Uterus (tissue), 4 donors: ENCODE measurements at places on chromosomes 16 and 17.

DNA sequence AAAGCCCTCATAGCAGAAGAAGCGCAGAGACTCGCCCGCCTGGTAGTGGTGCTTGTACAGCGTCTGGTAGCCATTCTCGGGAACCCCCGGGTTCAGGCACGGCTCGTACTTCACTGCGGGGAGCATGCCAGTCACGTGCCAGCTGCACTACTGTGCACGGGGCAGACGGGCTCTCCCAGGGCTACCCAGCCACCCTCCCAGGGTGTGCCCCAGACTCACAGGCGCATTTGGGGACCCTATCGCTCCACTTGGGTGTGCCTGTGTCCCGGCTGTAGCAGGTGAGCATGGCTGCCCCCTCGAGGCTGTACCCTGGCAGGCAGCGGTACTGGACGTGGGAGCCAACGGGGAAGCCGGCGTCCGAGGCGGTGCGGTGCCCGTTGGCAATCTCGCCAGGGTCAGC is 10.3 kb upstream of the CDIPT start:
- no peak for DNase-seq

DNA sequence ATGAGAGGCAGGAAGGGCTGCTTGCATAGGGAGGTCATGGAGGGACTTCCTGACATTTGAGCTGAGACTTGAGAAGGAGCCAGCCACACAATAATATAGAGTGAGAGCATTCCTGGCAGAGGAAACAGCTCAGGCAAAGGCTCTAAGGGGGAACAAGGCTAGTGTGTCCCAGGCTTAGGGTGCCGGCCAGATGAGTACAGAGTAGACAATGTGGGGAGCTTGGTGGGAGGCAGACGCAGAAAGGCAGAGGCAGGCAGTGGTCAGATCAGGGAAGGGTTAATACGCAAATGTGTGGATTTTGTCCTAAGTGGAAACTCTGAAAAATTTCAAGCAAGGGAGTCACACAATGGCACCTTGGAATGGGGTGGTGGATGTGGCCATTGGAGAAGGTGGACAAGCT is 31.3 kb downstream of the CD300LB start:
- no peak for DNase-seq

DNA sequence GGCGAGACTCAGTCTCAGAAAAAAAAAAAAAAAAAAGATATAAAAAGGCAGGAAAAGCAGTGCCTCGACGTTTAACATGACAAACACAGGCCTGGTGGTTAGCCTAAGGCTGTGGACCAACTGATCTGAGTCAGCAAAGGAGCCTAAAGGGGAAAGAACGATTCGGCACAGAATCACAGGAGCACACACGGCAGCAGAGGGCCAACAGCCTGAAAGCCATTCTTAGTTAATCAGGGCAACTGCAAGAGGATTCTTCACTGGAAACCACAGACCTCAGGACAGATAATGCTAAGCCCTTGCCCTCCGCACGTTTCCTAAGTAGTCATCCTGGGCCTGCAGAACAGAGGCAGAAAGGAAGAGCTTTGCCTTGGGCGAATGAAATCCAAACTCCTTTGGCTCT is 14.7 kb downstream of the TMEM11 start:
- no peak for DNase-seq

GRCh38 chr17:53471514-53471913 is 351.2 kb upstream of the KIF2B start:
- DNase-seq: no peak

DNA sequence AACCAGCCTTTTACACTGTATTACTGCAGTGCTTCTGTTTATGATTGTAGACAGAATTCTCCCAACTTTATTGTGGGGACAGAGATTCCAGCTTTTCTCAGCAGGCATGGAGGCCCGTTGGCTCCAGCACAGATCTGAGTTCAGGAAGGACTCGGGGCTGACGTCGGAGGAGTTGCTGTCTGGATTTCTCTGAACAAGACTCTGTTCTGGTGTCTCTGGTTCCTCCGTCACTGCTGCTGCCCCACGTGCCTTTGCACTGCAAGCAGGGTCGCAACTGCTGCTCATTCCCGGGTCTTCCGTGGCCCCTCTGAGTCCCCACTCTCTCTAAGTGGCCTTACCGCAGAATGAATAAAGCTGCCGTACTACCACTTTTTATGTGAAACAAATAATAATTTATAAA is 88.4 kb downstream of the BANP start:
- DNase-seq: no peak

GRCh38 chr16:84074721-84075120 is 32.1 kb upstream of the SLC38A8 start:
- DNase-seq: no peak

- no peak for DNase-seq
Measured at GRCh38 chr16:88295671-88296436, 86.9 kb upstream of the ZNF469 start.

DNA sequence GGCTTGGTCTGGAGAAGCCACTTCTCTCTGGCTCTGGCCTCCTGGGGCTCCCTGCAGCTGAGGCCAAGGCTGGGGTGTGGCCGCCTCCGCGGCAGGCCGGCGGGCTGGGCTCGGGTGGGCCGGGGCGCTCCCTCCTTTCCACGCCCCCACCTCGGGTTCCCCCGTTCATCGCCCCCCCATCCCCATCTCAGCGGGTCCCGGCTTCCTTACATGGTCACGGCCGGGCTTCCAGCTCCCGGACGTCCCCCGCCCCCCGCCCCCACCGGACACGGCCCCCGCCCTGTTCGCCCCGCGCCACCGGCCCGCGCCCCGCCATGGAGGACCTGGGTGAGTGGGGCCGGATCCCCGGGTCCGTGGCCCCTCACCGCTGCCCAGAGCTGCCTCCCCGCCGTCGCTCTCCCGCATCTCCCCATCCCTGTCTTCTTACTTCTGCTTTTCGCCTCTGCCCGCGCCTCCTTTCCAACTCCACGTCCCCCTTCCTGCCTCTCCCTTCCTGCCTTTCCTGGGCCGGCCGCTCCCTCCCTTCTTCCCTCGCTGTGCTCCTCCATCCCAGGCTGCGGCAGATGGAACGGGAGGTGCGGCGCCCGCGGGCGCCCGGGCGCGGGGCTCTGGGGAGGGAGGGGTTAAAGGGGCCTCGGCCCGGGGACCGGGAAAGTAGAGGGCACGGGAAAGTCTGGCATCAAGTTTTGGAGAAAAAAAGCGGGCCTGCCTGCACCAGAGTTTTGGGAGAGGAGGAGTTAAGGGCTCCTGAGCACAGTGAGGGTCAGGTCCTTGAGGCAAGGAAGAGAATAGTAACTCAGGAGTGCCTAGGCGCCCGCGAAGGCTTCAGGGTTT is at the start of gene TGFB1I1:
TSS of gene TGFB1I1 (plus strand) at position 278 of the 834 bp plus-strand sequence. CDS start at position 315, 37 bp downstream.
- peak; percentile 92 for DNase-seq

DNA sequence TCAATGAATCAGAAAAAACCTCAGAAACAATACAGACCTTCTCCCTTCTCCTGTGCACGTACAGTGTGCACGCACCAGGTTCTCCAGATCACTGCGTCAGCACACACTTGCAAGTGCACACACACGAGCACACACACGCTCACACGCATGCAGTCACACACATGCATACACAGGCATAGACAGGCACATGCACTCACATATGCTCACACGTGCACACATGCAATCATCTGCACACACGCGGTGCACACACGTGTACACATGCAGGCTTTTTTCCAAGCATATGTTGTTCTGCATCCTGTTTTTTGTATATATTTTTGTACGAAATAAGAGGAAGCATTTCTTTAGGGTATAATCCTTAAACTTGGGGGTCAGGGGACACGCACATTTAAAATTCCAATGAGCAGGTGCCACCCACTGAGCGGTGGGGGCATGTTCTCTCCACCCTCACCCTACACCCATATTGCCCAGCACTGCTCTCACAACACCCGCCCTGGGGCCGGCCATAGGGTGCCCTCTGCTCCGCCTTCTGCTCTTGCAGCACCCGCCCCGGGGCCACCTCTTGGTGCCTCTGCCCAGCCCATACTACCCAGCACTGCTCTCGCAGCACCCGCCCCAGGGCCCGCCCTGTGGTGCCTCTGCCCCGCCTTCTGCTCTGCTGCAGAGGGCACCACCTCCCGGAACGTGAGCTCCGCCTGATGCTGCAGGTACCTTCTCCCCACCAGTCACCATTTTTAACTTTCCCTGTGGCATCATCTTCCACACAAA is 20.9 kb downstream of the KLHDC4 start:
- DNase-seq: no peak

DNA sequence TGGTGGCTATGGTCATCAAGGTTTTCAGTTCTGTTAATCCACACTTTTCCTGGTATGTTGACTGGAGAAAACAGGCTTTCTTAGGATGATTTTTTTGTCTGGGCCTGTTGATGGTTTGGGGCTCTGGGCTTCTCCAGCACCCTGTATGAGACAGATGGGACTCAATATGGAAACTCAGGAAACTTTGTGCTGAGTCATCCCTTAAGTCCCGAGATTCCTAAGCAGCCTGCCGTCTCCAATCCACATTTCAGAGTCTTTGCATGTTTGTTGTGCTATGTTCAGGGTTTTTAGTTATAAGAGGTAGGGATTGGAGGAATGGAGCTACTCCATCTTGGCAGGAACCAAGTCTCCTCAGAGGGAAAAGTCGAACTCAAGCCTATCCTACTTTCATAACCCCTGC is 253.3 kb upstream of the FOXF1 start:
- no peak for DNase-seq

DNA sequence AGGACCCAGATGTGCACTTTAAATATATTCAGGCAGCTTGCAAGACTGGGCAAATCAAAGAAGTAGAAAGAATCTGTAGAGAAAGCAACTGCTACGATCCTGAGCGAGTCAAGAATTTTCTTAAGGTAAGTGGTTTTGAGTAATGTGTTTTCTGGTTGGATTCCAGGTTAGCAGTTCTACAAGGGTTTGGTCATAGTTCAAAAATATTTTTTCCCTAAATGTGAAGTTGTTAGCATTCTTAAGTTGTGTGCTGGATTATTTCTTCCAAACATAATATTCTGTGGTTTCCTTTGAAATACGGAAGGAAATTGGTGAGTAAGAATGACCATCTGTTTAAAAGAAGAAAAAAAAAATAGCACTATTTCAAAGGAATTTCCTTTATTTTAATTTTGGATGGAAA is 38.4 kb downstream of the PTRH2 start:
- DNase-seq: no peak

DNA sequence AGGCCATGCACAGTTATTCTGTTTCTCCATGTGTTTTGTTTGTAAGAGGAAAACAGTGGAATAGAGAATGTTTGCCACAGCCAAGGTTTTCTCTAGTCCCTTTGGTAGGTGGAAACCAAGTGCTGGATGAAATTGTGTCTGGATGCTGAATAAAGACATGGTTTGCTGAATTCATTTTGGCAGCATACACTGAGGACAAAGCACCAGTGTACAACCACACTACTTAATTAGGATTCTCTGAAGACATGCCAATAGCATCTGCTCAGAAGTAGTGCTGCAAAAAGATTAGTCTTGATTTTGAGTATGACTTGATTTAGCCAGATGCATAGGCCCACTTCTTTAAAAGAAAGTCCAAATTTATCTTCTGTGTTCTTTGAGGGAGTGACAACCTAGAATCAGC is 230.5 kb upstream of the CACNG5 start:
- DNase-seq: no peak

DNA sequence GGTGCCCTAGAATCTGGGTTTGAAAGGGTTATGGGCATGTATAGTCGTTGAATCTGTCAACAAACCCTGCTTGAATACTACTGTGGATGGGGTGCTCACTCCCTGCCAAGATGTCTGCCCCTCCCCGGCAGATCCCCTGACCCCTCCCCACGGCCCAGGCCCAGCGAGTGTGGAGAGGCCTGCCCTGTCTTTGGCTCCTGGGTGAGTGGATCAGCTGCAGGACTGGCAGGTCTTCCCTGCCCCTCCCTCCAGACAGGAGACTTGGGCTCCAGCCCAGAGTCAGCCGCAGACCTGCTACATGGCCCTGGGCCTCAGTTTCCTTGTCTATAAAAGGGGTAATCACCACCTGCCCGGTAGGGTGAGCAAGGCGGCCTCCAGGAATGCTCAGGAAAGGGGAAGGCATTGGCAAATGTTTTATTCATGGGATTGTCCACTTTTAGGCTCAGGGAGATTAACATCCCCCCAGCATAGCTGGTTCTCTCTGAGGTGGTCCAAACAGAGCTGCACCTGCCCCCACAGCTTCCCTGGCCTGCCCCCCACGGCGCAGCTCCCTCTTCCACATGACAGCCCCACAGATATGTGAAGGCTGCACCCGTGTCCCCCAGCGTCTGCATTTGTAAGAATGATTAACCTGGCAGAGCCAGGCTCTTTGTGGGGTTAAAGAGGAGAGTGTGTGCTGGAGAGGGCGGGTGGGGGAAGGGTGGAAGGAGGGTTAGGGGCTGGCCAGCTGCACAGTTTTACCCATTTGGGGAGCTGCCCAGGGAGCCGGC is 18.5 kb upstream of the SPNS2 start:
- DNase-seq: no peak

DNA sequence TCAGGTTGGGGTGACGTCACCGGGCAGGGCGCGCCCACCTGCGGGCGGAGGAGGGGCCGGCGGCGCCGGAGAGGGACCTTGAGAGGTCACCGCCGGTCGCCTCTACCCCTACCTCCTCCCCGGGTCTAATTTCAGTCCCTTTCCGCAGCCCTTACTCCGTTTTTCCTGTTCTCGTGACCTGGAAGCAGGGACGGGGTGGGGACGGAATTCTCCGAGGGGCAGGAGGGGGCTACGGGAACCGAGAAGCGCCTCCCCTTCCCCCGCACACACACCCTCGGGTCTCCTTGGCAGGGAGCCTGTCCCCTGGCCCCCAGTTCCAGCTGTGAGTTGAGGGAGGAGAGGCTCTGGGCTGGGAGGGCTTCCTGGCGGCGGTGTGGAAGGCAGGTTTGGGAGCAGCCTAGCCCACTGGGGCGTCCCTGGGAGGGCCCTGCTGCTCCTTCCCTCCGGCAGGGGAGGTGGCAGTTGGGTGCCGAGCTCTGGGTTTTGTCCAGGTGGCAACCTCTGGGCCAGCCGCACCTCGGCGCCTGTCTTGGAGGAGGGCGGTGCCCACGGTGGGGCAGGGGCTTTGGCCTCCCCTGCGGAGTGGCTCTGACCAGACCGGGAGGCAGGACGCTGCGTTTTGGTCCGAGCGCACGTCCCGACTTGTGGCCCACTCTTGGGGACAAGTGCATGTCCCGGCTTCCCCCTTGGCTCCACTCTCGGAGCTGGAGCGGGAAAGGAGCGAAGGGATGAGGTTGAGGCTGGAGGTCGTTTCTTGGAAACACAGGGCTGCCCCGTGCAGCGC is 773 bp downstream of the SYNGR3 start:
- no peak for DNase-seq

- DNase-seq: no peak
Measured at GRCh38 chr16:80803339-80804055, 901 bp downstream of the CDYL2 start.

DNA sequence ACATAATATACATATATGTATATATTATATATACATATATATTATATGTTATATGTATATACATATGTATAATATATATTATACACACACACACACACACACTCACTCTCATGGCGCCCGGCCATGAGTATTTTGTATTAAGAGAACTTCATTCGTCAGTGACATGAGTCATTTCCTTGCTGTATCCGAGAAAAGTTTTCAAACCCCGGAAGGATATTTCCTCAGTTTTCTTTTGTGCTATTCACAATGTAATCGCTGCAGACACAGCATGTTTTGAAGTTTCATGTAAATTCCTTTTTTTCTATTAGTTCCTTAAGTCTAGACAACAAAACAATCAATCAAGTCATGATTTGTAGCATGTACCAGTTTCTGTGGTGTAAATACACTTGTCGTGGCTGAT is 33.3 kb downstream of the OR1D5 start:
- DNase-seq: no peak

- DNase-seq: no peak
Measured at GRCh38 chr17:4125552-4125951, 17.3 kb downstream of the ZZEF1 start.

GRCh38 chr16:71956486-71956885 is 43.7 kb downstream of the PKD1L3 start:
- no peak for DNase-seq

- no peak for DNase-seq
Measured at GRCh38 chr17:59439262-59439661, 107.8 kb downstream of the YPEL2 start.
